Sigmoid colon (tissue), 7 donors: ENCODE measurements at places on chromosomes 12 and 14.

DNA sequence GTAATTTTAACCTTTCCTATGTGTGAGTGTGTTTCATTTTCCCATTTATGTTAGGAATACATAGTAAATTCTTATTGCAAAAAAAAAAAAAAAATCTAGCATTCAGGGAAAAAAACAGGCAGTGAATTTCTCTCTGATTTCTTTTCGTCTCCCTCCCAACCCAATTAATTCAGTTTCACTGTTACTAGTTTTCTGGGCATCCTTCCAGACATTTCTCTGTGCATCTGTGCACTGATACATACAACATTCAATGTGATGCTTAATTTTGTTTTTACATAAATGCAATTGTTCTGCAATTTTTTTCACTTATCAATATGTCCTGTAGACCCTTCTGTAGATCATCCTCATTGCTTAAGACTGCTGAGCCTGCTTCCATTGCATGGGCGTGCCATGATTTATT lies 694.3 kb upstream of the TBX3 start:
- no peaks in the 10 kb centered on the region for H3K27me3 ChIP-seq
- H3K4me3 ChIP-seq = no peak overlapping the region
- no peak overlapping the region for H3K27ac ChIP-seq
- no peaks in the 10 kb centered on the region for H3K36me3 ChIP-seq

GRCh38 chr12:131856366-131857097 lies 28.3 kb downstream of the MMP17 start:
- no peak overlapping the region for H3K27ac ChIP-seq
- no peak overlapping the region for H3K4me3 ChIP-seq
- peaks cover 8% of the 10 kb centered on the region for H3K4me1 ChIP-seq
- DNase-seq = no peak
- no peaks in the 10 kb centered on the region for H3K36me3 ChIP-seq

DNA sequence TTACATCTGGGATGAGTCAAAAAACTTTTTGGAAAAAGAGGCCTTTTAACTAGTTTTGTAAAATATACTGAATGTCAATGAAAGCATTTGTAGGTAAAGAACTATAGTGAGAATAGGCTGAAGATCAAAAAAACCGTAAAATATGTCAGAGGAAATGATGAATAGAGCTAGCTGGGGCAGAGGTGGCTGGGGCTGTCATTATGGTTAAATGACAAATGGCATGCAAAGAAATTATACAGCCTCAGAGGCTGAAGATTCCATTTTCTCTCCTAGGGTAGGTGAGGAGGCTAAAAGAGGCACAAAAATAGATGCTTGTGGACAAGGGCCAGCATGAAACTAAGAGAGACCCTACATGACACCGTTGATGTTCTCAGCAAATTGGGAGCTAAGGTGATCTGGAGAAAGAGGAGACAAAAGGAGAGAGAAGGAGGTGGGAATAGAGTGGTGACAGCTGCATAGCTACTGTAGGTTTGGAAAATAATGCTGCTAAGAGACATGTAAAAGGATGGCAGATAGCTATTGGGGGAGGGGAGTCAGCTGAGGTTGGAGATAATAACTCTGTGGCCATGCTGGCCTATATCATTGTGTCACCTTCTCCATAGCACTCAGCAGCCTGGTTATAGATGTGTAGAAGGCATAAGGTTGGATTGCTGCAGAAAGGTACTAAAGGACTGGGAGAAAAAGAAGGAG lies 63.8 kb downstream of the ABCC9 start:
- H3K27ac ChIP-seq = no peak overlapping the region
- no peaks in the 10 kb centered on the region for H3K27me3 ChIP-seq
- no peak overlapping the region for H3K4me3 ChIP-seq
- H3K4me1 ChIP-seq = no peaks in the 10 kb centered on the region
- DNase-seq = no peak

GRCh38 chr14:68823434-68824206 lies 30.8 kb upstream of the ZFP36L1 start:
- no peaks in the 10 kb centered on the region for H3K27me3 ChIP-seq
- peaks cover 26% of the 10 kb centered on the region for H3K4me1 ChIP-seq
- no peaks in the 10 kb centered on the region for H3K36me3 ChIP-seq
- no peak overlapping the region for H3K27ac ChIP-seq

- H3K4me3 ChIP-seq = no peak overlapping the region
- no peak for DNase-seq
- no peaks in the 10 kb centered on the region for H3K4me1 ChIP-seq
- no peaks in the 10 kb centered on the region for H3K36me3 ChIP-seq
Measured at GRCh38 chr12:101414533-101415119, 7.1 kb upstream of the ARL1 start.

- no peak for DNase-seq
- H3K4me1 ChIP-seq = no peaks in the 10 kb centered on the region
- H3K27ac ChIP-seq = no peak overlapping the region
- no peaks in the 10 kb centered on the region for H3K27me3 ChIP-seq
- H3K36me3 ChIP-seq = no peaks in the 10 kb centered on the region
Measured at GRCh38 chr14:102233081-102233480, 71.9 kb downstream of the MOK start.

DNA sequence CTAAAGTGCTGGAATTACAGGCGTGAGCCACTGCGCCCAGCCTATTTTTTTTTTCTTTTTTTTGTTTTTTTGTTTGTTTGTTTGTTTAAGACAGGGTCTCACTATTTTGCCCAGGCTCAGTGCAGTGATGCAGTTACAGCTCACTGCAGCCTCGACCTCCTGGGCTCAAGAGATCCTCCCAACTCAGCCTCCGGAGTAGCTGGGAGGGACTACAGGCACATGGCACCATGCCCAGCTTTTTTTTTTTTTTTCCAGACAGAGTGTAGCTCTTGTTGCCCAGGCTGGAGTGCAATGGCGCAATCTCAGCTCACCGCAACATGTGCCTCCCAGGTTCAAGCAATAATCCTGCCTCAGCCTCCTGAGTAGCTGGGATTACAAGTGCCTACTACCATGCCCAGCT lies 5.8 kb upstream of the ITFG2 start:
- H3K27ac ChIP-seq = no peak overlapping the region
- DNase-seq = no peak
- no peaks in the 10 kb centered on the region for H3K27me3 ChIP-seq
- H3K36me3 ChIP-seq = peaks cover 31% of the 10 kb centered on the region

DNA sequence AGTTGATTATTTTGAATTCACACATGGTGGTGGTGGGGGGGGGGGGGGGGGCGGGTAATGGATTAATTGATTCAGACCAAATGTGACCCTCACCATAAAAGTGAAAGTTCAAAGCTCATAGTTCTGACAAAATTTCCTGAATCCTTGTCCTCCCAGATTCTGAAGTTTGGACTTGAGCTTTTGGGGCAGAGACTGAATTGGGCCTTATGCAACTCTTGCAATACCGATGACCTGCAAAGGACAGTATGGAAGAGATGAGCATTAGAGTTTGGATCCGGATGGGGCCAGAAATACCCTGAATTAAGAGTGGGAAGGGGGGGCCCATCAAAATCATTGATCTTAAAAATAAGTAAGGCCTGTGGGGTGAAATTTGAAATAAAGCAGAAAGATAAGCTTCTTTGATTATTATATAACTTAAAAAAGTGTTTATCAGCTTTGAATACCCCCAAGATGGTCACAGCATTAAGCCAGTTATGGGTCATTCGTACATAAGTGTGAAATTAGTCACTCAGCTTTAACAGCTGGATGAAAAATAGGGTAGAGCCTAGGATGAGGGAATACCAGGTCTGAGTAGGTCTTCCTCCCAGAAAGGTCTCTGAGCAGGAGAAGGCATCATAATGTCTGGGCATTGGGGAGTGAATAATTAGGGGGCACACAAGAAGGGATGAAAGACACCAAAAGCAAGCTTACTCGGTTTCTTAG lies 2.1 kb upstream of the PYGL start:
- no peak overlapping the region for H3K4me3 ChIP-seq
- H3K36me3 ChIP-seq = no peaks in the 10 kb centered on the region
- H3K4me1 ChIP-seq = no peaks in the 10 kb centered on the region
- DNase-seq = no peak

DNA sequence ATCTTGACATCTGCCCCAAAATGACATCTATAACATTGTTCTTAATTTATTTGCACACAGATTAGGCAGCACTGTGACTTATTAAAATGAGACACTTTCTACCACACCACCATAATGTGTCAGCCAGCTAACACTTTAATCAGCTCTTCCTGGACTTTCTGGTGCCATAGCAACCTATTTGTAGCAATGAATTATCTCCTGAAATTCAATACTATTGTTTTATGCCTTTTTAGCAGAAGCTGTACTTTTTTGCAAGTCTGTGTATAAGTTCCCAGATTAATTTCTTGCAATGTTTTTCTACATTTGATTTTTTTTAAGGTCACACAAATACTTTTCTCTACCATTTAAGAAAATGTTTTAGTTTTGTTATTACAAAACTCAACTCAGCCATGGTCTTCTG lies 72.8 kb upstream of the SAV1 start:
- peak overlapping the region; percentile 46 for H3K27ac ChIP-seq
- H3K27me3 ChIP-seq = no peaks in the 10 kb centered on the region

GRCh38 chr14:81765651-81766275 lies 232.1 kb upstream of the SEL1L start:
- H3K27ac ChIP-seq = no peak overlapping the region
- no peaks in the 10 kb centered on the region for H3K36me3 ChIP-seq
- H3K27me3 ChIP-seq = no peaks in the 10 kb centered on the region

- no peaks in the 10 kb centered on the region for H3K36me3 ChIP-seq
- DNase-seq = no peak
- no peaks in the 10 kb centered on the region for H3K4me1 ChIP-seq
- H3K27me3 ChIP-seq = no peaks in the 10 kb centered on the region
- H3K4me3 ChIP-seq = no peak overlapping the region
Measured at GRCh38 chr12:68185598-68185997, 26.1 kb upstream of the IFNG start.

GRCh38 chr12:3684449-3685051 lies 68.4 kb downstream of the CRACR2A start:
- H3K27ac ChIP-seq = peak overlapping the region; percentile 43
- no peak overlapping the region for H3K4me3 ChIP-seq
- H3K36me3 ChIP-seq = no peaks in the 10 kb centered on the region
- no peaks in the 10 kb centered on the region for H3K27me3 ChIP-seq
- peak; percentile 75 for DNase-seq
- H3K4me1 ChIP-seq = peaks cover 29% of the 10 kb centered on the region

- no peaks in the 10 kb centered on the region for H3K4me1 ChIP-seq
- H3K36me3 ChIP-seq = peaks cover 67% of the 10 kb centered on the region
- no peak overlapping the region for H3K27ac ChIP-seq
- DNase-seq = no peak
Measured at GRCh38 chr12:26623136-26623535, 209.9 kb downstream of the ITPR2 start.

DNA sequence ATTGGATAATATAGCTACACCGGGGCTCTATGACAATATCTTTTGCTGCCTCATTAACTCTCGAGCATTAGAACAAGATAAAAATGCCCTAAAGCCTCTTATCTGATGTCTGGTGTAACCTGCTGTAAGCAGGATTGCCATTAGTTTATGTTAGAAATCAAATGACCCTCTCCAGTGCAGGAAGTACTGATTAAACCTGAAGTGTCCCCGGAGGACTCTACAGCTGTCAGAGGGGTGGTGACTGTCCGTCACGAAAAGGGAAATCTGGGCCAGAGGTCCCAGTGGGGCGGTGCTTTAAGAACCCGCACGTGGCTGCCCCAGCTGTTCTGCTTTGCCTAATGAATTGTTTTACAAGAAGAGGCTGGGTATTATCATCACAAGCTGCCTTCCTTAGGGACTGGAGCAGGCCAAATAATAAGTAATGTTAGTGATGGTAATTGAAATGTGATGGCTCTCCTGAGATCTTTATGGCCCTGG lies 55.7 kb downstream of the LIN52 start:
- DNase-seq = peak; percentile 74
- no peak overlapping the region for H3K4me3 ChIP-seq
- no peaks in the 10 kb centered on the region for H3K27me3 ChIP-seq
- no peaks in the 10 kb centered on the region for H3K36me3 ChIP-seq
- peaks cover 16% of the 10 kb centered on the region for H3K4me1 ChIP-seq

GRCh38 chr12:13042666-13043230 lies 1.4 kb upstream of the FAM234B start:
- H3K27ac ChIP-seq = no peak overlapping the region
- no peak overlapping the region for H3K4me3 ChIP-seq
- no peaks in the 10 kb centered on the region for H3K36me3 ChIP-seq
- no peaks in the 10 kb centered on the region for H3K27me3 ChIP-seq
- no peak for DNase-seq
- H3K4me1 ChIP-seq = peaks cover 20% of the 10 kb centered on the region

GRCh38 chr12:74801625-74802024 lies 264.0 kb downstream of the ATXN7L3B start:
- no peaks in the 10 kb centered on the region for H3K36me3 ChIP-seq
- H3K27ac ChIP-seq = no peak overlapping the region
- no peaks in the 10 kb centered on the region for H3K4me1 ChIP-seq
- H3K4me3 ChIP-seq = no peak overlapping the region

- no peaks in the 10 kb centered on the region for H3K4me1 ChIP-seq
- no peaks in the 10 kb centered on the region for H3K27me3 ChIP-seq
- no peaks in the 10 kb centered on the region for H3K36me3 ChIP-seq
- H3K27ac ChIP-seq = no peak within 1 kb of the TSS
Measured at GRCh38 chr12:69698769-69699540, at the start of gene BEST3. Gene BEST3 (minus strand): TSS chr12:69699303. CDS start chr12:69697798, 1,505 bp downstream.

DNA sequence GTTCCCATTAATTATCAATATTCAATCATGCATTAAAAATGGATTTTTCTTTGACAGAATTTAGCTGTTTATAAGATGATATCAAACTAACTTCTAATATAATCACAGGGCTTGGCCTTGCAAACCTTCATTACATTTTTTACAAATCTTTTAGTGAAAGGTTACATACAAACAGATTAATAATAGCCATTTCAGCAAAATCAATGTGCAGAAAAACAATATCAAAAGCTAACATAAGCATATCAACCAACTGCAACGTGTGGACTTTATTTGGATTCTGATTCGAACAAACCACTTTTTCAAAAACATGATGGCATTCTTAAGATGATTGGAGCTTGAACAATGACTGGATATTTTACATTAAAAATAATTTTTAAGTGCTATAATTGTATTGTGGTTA lies 93.6 kb downstream of the OTX2 start:
- no peak for DNase-seq
- H3K36me3 ChIP-seq = no peaks in the 10 kb centered on the region
- no peak overlapping the region for H3K4me3 ChIP-seq
- H3K4me1 ChIP-seq = no peaks in the 10 kb centered on the region

DNA sequence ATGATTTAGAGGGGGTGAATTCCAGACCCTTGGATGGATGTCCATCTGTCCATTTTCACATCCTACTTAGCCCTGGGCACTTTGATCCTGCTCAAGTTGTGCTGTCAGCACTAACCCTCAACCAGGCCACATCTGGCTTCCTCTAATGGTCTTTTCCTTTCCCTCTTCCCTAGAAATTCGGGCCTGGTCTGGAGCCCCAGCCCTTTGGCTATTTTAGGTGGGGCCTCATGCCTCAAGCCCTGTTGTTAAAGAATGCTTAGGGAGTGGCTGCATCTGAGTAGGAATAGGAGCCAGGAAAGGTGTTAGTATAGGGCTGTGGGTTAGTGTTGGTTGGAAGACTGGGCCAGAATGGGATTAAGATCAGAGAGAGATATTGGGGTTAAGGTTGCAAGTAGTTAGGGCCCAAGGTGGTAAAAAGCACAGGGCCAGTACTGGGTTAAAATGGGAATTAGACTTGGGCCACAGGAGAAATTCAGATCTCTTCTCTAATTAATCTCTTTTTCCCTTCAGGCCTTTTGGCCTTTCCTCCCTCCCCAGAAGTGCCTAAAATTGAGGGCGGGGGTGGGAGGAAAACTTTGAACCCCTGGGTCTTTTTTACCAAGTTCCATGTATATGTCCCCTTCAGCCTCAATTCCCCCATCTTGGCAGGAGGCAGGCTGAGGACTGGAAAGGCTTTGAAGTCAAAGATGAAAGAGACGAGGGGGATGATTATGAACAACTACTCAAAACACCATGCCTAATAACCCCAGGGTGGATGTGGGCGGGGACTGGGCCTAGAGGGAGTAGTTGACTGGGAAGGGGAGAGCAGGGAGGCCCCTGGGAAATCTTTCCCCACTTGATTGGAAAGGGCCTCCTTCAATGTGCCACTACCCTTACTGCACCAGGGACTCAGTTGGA lies 4.0 kb upstream of the ZNF385A start:
- no peaks in the 10 kb centered on the region for H3K36me3 ChIP-seq
- no peaks in the 10 kb centered on the region for H3K27me3 ChIP-seq
- H3K4me3 ChIP-seq = no peak overlapping the region
- no peaks in the 10 kb centered on the region for H3K4me1 ChIP-seq
